ENCODE measurements at places on chromosomes 3 and 15.

GRCh38 chr15:93825682-93826081 is 405.7 kb upstream of the MCTP2 start:
- DNase-seq: no peak

GRCh38 chr3:152444029-152444641 is 175.4 kb downstream of the MBNL1 start:
- DNase-seq: no peak

DNA sequence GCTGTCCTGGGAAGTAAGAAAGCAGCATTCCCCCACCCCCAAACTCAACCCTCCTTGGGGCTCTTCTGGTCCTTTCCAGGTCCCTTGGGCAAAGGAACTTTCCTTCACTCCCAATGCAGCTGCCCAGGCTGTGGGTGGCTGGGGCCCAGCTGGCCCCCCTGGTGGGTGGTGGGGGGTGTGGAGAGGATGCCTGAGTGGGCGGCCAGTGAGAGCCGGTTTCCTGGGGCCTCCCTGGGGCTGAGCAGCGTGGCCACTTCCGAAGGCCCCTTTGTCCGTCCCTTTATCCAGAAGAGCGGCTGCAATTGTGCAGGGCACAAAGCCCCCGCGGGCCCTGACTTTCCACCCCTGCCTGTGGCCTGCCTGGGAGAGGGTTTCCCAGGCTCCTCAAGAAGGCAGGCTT is 61.0 kb downstream of the RHCG start:
- no peak for DNase-seq

- DNase-seq: no peak
Measured at GRCh38 chr3:59865351-59865750, 815.5 kb upstream of the CFAP20DC start.

DNA sequence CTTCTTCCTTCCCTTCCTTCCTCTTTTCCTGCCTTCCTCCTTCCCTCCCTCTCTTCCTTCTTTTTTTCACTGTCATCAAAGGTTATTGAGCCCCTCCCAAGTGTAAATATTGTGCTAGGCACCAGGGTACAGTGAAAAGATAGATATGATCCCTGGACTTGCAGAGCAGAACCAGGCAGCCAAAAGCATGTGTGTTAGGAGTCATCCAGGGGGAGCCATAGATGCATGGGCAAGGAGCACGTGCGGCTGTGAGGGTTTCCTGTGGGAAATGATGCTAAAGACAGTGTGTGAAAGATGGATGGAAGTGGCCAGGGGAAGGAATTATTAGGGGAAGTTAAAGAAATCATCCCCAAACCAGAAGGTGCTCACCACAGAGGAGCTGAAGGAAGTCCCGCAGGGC is 65.2 kb downstream of the NR2F2 start:
- DNase-seq: no peak

- no peak for DNase-seq
Measured at GRCh38 chr15:36960947-36961227, 139.5 kb downstream of the MEIS2 start.

GRCh38 chr3:153567556-153567955 is 405.5 kb downstream of the RAP2B start:
- no peak for DNase-seq

DNA sequence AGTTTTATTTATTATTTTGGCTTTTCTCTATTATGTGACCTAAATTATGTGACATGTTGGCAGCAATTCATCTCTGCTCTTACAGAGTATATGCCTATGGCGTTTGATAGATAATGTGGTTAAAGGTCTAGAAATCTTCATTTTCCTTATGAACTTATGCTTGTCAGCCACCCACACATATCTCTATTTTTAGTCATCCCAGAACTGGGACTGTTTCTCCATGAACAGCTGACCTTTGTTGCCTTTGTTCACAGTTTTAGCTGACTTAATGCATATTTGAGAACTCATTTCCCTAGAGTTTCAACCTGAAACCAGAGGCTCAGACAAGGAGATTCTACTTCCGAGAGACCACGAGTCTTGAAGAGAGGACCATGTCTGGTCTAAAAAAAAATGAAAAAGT is 176.5 kb downstream of the RAP2B start:
- no peak for DNase-seq

DNA sequence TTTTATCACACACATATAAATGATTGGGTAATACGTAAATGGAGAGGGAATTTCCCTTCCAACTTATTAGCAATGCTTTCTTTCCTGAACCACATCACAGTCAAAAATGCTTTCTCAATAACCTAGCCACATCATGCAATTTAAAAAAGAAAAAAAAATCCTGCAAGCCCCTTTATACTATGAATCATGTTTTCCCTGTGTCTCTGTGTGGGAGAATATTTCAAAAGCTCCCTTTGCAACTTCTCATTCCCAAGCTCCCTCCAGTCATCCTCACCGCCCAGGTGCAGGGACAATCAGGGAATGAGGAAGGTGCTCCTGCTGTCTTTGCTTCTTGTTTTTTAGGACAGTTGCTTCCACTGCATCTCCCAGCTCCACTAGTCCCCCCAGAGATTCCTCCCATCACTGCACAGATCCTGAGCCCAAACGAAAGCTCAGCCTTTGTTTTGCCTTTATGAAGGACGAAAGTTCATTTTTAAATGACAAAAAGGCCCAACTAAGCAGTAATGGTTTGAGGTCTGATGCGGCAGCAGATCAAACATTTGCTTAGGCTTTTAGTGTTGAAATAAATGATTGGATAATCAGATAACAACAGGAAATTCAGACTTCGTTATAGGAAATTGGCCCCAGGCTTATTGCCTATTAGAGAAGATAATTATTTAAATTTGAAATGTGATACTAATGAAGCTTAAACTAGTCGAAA is 47.8 kb upstream of the ADGRG7 start:
- DNase-seq: no peak

DNA sequence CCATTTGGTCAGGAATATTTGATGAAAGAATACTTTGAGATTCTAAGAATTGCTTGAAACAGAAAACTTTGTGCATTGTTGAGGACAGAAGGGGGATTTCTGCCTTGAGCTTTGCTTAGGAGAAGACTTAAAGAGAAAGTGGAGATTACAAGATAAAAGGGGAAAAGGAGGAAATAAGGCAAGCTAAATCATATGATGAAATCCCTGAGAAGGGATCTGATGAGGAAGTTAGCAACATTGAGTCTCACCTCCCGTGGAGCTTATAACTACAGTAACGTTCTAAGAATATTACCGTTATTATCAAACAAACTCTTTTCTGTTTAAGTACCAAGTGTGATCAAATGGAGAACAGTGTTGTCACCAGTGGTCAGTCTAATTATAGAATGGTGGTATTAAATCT is 414.7 kb upstream of the NAALADL2 start:
- no peak for DNase-seq

- no peak for DNase-seq
Measured at GRCh38 chr3:8001307-8001706, 500.3 kb upstream of the LMCD1 start.

- no peak for DNase-seq
Measured at GRCh38 chr3:45980229-45980813, 15.3 kb downstream of the FYCO1 start.

- no peak for DNase-seq
Measured at GRCh38 chr3:172869784-172870518, 119.4 kb downstream of the ECT2 start.

GRCh38 chr3:16362770-16363169 is 97.8 kb downstream of the OXNAD1 start:
- no peak for DNase-seq

DNA sequence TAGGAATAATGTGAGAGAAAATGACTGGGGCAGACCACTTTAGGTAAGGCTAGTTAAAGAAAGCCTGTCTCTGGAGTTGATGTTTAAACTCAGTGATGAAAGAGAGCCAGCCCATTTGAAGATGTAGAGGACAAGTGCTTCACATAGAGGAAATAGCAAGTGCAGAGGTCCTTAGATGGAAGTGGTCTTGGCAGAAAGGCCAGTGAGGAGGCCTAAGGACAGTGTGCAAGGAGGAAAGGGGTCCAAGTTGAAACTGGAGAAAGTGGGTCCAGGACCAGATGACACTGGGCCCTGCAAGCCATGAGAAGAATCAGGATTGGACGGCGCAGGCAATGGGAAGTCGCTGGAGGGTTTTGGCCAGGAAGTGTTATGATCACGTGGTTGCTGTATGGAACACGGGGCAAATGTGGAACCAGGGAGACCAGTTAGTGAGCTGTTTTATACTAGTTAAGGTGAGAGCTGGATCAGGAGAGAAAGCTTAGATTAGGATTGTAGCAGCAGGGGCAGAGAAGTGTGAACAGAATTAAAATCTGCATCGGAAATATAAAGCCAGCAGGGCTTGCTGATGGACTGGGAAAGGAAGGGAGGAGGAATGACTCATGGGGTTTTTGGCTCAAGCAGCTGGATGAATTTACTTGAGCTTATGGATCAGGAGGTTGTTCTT is 48.0 kb upstream of the SCAANT1 start:
- DNase-seq: no peak

DNA sequence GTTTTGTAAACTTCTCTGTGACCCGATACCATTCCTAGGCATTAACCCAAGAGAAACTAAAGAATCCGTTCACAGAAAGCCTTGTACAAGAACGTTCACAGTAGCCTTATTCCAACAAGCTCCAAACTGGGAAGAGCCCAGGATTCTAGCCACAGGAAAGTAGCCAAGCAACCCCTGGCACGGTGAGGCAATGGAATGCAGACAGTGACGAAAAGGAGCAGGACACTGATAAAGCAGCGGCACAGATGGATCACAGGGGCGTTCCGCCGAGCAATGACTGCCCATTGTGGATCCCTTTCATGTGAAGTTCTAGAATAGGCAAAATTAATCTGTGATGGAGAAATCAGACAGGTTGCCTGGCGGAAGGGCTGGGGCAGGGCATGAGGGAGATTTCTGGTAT is 198.7 kb upstream of the CHRNA7 start:
- DNase-seq: no peak

DNA sequence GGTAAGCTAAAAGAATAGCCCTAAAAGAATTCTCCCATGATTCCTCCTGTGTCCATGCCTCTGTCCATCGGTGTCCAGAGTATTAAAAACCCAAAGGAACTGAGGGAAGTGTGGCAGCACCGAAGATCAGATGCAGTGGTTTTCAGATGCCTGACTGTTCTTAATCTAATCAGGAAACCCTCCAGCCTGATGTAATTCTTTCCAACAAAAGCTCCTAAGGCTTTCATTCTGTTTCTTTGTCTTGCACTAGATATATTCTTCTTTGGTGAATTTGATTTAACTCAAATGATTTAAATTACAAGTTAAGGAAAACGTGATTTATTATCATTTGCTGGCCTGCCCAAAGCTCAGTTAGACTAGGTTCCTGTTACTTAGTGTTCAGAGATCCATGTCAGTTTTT is 71.2 kb downstream of the ARHGAP31 start:
- no peak for DNase-seq

DNA sequence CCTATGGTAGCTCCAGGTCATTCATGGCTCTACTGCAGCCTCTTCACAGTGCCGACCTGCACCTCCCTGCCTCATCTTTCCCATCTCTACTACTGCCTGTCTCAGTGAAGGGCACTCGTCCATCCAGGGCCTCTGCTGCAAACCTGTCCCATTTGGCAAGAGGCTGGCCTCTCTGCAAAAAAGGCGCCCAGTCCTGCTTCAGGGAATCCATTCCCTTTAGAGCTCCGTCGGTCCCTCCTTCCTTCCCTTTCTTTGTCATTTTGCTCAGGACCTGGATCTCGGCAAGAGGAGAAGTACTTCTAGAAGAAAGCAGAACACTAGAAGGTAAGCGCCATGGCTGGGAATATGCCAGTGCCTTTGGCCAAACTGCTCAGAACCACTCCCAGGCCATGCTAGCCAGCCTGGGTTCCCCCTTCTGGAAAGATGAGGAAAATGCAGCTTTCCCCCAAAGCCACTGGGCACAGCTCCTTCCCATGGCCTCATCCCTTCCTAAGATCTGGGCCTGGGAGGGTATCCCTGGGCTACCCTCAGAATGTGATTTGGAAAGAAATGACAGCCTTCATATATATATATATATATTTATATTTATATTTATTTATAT is 6.4 kb upstream of the ISL2 start:
- DNase-seq: no peak

DNA sequence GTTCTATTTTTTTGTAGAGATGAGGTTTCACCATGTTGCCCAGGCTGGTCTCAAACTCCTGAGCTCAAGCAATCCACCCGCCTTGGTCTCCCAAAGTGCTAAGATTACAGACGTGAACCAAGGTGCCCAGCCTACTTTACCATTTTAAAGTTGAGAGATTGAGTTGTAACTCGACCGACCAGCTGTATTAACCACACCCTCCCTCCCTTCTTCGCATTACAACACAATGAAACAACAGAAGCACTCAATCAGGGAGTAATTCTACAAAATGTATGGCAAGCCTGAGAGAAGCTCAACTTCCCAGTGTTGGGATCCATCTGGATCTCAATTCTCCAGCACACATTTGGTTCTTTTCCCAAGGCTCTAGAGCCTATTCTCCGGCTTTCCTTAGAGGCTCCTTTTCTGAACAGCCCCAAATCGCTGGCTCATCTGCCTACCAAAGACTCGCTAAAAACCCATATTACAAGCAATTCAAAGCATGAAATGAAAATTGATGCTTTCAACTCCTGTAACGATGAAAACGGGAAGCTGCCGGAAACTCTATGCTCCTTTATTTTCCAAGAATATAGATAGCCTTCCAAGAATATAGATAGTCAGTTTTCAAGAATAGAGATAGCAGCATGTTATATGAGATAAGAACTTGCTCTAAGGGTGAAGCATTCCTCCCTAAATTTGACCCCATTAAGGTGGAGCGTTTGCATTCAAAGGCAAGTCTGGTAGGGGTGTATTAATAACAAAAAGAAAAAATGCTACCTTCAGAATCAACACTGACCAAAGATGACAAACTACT is 450.9 kb downstream of the MAGI1 start:
- no peak for DNase-seq

DNA sequence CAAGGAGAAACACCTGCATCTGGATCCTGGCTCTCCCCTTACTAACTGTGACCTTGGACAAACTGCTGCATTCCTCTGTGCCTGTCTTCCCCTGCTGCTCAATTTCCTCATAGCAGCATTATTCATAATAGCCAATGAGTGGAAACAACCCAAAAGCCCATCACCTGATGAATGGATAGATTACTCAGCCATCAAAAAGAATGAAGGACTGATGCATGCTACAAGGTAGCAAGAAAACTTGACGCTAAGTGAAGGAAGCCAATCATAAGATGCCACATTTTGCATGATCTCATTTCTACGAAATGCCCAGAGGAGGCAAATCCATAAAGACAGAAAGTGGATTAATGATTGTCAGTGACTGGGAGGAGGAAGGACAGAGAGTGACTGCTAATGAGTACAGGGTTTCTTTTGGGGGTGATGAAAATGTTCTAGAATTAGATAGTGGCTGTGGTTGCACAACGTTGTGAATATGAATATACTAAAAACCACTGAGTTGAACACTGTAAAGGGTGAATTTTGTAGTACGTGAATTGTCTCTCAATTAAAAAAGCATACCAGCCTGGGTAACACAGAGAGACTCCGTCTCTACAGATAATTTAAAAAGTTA is 11.2 kb downstream of the IGDCC4 start:
- DNase-seq: no peak

GRCh38 chr3:9079676-9080075 is 116.4 kb upstream of the RAD18 start:
- DNase-seq: no peak

Measured in stimulated activated CD8-positive, alpha-beta memory T cell treated with anti-CD3 and anti-CD28 coated beads, Interleukin-12 subunit alpha, Interleukin-12 subunit beta, amount 100 ng/mL, for 4 hours (primary cell).